ENCODE measurements at places on chromosomes 1 and 21.

DNA sequence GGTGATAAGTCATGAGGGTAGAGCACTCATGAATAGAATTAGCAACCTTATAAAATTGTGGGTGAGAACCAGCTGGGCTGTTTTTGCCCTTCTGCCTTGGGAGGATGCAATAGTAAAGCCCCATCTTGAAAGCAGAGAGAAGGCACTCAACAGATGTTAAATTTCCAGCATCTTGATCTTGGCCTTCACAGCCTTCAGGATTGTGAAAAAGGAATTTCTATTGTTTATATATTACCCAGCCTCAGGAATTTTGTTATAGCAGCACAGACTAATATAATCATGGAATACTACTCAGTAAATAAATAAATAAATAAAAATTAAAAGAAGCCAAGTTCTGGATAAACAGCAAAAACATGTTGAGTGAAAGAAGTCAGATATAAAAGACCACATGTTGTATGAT, 175.2 kb downstream of the KCNT2 start:
- DNase-seq = no peak

DNA sequence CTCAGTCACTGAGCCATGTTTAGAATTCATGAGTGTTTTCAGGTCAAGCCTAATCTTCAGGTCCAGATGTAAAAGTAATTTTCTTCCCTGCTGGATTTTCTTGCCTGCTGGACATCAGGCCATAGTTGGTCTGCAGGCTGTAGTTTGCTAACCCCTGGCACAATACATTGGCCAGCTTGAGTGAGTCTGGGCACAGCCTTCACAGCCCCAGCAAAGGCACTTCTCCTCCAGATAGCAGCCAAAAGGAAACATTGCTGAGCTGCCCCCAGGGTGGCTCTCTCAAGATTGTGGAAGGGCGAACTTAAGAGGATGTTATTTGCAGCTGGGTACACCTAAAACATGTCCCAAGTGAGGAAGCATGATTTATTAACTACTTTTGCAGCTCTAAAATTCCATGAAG, 126.8 kb downstream of the PIK3R3 start:
- no peak for DNase-seq

DNA sequence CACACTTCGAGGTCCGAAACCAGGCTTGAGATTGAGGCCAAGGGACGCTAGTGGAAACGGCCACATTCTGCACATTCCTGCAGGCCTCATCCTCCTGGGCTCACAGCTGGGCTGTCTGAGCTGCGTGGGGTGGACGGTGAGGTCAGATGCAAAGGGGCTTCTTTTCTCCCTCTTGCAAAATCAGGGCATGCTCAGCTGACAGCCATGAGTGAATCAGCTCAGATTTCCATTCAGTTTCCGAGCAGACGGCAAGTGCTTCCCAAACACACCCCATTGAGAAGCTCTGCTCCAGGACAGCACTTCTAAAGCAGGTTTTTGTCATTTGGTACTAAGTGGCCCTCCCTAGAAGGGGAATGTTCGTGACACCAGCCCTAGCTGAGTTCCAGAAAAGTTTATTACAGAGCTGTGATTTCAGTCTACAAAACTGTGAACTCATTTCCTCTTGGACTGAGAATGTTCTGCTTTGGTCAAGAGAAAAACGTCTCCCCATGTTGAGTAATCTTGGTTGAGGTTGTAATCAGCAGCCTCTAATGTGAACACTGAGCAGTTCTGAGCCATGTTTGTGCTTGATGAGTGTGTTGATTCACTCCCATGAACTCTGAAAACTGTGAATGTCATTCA, 10.0 kb downstream of the PDPN start:
- peak; percentile 46 for DNase-seq

- no peak for DNase-seq
Observed at GRCh38 chr1:14617791-14618190, 19.3 kb downstream of the KAZN start.

GRCh38 chr1:181113059-181113641, 24.6 kb downstream of the IER5 start:
- DNase-seq = no peak

GRCh38 chr1:39657402-39657801, 14.5 kb downstream of the NT5C1A start:
- DNase-seq = no peak

DNA sequence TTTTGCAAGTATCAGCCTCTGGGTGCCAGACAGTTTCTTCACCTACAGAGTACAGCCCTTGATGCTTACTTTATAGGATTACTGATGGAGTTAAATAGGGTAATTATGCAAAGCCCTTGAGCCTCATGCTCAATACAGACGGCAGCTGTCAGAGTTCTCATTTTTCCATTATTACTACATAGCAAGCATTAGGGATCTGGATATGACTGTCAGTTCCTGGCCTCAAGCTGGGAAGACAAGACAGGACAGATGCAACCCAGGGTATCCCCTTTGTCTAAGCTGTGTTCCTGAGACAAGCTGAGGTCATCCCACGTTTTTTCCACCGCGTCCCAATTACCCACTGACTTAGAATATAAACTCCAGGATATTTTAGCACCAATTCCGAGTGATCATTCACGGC, 94.4 kb downstream of the SLC35F3 start:
- DNase-seq = no peak

DNA sequence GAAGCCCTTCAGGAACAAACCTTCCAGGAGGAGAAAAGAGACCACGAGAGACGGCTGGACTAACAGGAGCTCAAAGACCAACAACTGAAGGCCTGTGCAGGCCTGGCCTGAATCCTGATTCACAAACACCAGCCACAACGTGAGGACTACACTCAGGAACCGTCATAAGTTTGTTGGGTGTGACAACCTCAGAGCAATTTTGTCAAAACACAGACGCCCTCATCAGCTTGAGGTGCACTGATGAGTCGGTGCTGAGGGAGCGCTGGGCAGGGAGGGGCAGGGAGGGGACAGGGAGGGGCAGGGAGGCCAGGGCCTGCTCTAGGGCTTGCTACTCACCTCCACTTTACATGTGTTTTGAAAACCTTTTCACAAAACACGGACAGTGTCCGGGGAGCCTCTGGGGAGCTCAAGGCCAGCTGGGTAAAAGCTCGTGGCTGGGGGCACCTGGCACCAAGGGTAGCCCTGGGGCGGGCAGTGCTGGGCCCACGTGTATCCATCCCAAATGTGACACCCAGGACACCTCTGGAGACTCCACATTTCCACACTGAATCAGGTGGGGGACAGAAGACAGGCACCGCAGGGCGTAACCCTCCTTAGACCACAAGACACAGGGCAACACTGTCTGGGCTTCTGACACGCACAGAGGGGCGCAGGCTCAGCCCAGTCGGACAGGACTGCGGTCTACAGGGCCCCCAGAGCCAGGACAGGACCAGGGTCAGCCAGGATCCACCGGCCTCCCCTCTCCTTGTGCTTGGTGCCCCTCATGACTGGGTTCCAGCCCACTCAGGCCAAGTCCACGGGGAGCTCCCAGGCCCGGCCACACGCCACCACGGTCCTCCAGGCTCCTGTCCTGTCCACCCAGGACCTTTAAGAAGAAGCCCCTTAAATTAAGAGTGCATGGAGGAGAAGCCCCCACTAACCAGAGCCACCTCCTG, 16.5 kb downstream of the LSS start:
- no peak for DNase-seq

- DNase-seq = peak; percentile 24
Observed at GRCh38 chr1:108512239-108513043, 47.5 kb upstream of the EEIG2 start.

DNA sequence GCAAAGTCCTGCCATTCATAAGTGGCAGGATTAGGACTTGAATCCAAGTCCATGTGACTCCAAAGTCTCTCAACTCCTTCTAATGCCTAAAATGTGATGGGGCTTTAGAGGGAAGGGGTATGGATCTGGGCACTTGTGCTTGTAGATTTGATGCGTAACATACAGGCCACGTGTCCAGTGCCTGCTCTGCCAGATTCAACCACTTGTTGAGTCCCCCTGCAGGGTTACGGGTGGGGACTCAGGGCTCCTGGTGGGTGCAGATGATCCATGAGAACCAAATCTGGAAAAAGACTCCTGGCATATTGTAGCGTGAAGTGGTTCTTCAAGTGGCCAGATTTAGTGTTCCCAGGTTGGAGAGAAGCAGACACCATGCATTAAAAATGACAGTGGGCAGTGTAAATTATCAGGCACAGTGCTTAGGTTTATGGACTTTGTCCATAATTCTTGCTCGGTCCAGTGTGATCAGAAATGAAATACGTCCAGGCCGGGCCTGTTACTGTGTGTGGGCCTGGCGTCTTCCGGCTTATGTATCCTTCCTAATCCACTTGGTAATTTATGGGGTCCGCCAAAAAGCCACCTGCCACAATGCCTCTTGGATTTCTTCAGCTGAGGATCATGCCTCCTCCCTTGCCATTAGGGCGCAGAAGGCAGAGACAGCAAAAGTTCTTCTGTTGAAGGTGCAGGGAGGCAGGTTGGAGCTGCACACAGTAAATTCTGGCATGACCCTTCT, 51.2 kb upstream of the LRP8 start:
- no peak for DNase-seq

DNA sequence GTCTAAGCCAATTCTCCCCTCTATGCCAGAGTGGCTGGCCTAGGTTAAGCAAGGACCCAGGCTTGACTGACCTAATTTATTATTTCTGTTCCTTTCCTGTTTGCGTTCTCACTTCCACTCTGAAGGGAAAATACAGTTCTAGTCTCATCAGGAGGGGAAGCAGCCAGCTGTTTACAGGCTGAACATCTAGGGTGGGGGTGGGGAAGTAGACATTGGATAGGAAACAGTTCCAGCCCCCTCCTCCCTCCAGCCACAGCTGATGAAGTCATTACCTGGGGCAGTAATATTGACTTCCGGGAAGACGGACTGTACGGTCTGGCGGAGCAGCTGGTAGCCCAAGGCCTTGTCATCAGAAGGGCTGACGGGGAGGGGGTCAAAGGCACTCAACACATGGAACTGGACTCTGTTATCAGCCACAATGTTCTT, 17.6 kb downstream of the PM20D1 start:
- no peak for DNase-seq

- no peak for DNase-seq
Observed at GRCh38 chr1:47662068-47662467, 224.2 kb downstream of the FOXD2 start.

DNA sequence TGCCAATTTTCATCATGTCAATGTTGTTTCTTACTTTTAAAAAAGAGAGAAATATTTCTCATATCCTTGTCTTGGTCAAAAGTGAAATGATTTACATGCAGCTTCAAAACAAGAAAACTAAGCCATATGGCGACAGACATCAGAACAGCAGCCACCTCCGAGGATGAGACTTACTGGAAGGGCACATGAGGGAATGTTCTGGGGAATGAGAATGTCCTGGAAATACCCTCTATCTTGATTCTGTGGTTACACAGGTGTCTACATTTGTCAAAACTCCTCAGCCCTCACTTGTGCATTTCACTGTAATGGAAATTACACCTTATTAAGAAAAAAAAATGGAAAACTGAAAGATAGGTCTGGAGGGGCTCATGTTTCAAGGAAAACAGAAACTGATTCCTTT, 14.2 kb upstream of the ECE1 start:
- no peak for DNase-seq

DNA sequence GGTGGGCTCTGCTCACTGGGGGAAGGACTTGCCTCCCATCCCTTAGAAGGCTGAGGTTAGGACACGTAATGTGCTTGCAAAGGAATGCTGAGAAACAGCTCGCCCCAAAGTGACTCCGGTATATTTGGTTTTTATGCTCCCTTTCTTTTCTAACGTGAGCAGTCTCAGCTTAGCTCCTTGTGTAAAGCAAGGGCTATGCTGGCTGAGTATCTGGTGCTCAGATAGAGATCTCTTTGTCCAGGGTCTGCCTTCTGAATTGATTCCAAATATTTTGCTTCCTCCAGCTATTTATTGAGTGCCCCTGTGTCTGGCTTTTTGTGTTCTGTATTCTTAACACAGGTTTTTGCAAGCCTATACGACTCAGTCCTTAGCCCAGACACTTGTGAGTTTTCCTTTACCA, 94.5 kb upstream of the ARTN start:
- DNase-seq = no peak

DNA sequence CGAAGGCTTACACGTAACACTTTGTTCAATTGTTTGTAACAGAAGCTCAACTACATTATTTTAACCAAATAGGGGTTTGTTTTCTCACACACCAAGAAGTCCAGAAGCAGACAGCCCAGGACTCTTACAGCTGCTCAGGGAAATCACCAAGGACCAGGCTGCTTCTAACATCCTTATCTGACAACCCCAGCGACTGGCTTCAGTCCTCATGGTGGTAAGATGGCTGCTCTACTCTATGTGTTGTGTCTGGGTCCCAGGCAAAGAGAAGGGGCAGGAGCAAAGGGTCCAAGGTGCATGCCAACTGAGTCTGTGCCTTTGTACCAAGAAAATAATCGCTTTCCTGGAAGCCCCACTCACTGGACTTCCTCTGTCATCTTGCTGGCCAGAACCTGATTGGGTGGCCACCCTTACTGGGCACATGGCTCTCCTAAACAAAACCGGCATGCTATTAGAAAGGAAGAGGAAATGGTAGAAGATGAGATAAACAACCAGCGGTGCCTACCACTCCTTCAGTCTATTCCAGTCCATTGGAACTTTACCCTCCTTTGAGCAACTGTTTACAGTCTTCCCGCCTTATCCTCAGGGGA, 34.1 kb upstream of the LRRC8D start:
- no peak for DNase-seq

GRCh38 chr1:28136922-28137613, 39.4 kb downstream of the PTAFR start:
- no peak for DNase-seq

GRCh38 chr21:33109574-33110339, 39.8 kb downstream of the OLIG1 start:
- peak; percentile 13 for DNase-seq

GRCh38 chr21:38777531-38777930, 28.2 kb upstream of the ETS2 start:
- DNase-seq = no peak

- no peak for DNase-seq
Observed at GRCh38 chr1:206925106-206925736, 3.5 kb upstream of the FCMR start.

- DNase-seq = no peak
Observed at GRCh38 chr1:114741963-114742746, 15.6 kb downstream of the CSDE1 start.

- DNase-seq = no peak
Observed at GRCh38 chr21:43899307-43900077, 34.5 kb downstream of the AGPAT3 start.

DNA sequence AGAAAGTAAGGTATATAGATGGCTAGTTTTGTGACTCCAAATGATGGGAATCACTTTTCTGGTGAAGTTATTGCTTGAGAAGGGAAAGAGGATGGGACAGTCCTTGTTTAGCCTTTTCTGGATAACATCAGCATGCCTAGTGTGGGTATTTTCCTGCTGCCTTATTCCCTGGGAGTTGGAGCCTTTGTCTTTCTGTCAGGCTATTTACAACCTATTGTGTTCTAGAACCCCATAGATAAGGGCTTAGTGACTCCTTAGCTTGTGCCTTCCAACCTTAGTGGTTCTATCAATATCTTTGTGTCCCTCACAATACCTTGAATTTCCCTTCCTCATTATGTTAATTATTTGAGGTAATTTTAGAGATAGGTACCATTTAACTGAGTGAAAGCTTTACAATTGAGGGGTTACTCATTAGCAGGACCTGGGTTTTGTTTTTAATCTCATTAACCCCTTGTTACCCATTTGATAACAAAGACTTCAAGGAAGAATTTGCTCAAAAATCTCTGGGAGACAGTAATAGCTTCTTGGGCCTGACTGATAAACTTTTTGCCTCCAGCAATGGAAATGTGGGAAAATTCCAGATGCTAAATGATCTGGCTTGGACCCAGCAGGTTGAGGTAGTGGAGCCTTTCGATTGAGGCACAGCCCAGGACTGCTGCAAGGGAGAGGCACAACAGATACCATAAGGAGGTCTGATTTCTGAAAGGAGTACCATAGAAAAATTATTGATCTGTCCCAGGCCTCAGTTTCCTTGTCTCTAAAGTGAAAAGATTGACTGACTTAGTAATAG, 49.0 kb downstream of the CACHD1 start:
- DNase-seq = no peak
